ENCODE measurements at places on chromosomes 5 and 9. TPM values are rescaled to one million over a fixed set of nuclear protein-coding genes. Genes with fewer than 3 reads are reported as not detected.

The CFAP77 gene
- not detected for total RNA-seq

The OR1Q1 gene
- not detected for total RNA-seq

The TLE1 gene
- 20.2 TPM for total RNA-seq

The PDE6A gene
- total RNA-seq = not detected

The KCNN2 gene
- total RNA-seq = not detected

The SPINK4 gene
- total RNA-seq = not detected
